ENCODE measurements at places on chromosomes 1 and 21.

DNA sequence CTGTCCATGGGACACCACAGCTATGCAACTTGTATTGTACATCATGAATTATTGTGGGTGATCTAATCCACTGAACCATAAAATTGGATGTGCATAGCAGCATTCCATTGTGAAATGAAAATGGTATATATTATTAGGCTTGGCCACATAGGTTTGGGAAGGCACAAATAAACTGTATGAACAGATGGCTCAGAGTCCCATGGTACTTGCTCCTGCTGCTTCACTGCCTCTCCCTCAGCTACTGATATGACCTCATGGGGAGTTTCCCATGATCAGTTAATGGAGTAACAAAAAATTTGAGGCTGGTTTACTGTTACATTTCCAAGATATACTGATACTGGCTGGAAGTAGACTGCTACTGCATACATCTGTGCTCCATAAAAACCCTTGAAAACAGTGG is 152.7 kb upstream of the NEGR1 start:
- DNase-seq: no peak

DNA sequence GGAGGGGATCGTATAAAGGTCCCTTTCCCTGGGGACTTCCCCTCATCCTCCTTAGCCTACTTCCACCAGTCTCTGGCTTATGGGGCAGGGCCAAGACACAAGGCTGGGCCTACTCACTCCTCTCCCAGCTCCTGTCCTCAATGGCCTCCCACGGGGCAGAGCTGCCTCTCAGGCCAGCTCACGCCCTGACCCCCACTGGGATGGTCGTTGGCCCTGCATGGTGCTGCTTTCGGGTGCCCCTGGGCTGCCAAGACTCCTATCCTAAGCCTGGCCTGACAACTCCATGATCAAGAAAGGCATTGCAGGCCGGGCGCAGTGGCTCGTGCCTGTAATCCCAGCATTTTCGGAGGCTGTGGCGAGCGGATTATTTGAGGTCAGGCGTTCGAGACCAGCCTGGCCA is 6.2 kb downstream of the CPLANE2 start:
- DNase-seq: no peak

- no peak for DNase-seq
Measured at GRCh38 chr1:117633068-117633345, 27.2 kb downstream of the TENT5C start.

- no peak for DNase-seq
Measured at GRCh38 chr1:26690576-26691031, 5.2 kb upstream of the ARID1A start.

GRCh38 chr1:3898475-3898735 is 1.7 kb downstream of the C1orf174 start:
- no peak for DNase-seq

- DNase-seq: no peak
Measured at GRCh38 chr21:38857152-38857825, 51.6 kb downstream of the ETS2 start.

- peak; percentile 57 for DNase-seq
Measured at GRCh38 chr21:31554511-31555022, 104.9 kb upstream of the SOD1 start.

DNA sequence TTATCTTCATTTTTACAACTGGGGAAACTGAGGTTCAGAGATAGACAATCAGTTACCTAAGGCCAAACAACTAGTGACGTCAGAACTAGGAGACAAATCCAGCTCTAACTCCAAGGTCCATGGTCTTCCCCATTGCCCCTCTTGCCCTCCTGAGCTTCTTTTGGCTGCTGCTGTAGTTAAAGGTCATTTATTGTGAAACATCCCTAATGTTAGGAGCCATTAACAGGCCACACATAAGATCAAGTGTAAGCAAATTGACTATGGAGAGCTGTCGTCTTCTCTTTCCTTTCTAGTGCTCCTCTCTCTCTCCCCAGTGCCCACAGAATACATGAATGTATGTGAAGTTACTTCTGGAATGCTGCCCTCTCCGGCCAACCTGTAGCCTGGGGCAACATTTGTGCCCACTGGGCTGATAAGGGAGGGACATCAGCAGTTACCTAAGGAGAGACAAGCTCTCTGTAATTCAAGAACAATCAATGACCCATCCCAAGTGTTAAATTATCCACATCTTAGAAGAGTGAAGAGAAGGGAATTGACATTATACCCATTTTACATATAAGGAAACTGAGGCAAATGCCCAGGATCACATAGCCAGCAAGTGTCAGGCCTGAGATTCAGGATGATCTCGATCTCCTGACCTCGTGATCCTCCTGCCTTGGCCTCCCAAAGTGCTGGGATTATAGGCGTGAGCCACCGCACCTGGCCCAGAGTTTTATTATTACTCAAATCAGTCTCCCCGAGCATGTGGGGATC is 40.1 kb downstream of the PTAFR start:
- DNase-seq: no peak
